ENCODE measurements at places on chromosomes 7 and 10. TPM values are rescaled to one million over a fixed set of nuclear protein-coding genes. Genes with fewer than 3 reads are reported as not detected.

The CTAGE4 gene
- 0.31 TPM for total RNA-seq

The GJD4 gene
- not detected for total RNA-seq

The ZNF853 gene
- 5.8 TPM for total RNA-seq

The C1GALT1 gene
- 16.9 TPM for total RNA-seq

The LRMDA gene
- 87.8 TPM for total RNA-seq

The SEMA3C gene
- total RNA-seq, result 20.5 TPM

The ACHE gene
- 0.32 TPM for total RNA-seq

The FOXI2 gene
- not detected for total RNA-seq

The PLEKHS1 gene
- not detected for total RNA-seq

- H3K27ac ChIP-seq, result no peak overlapping the region
- DNase-seq, result no peak
- peaks cover 8% of the 10 kb centered on the region for H3K4me1 ChIP-seq
- H3K36me3 ChIP-seq, result no peaks in the 10 kb centered on the region
- H3K4me3 ChIP-seq, result no peak overlapping the region
Measured at GRCh38 chr7:27906385-27907091, 166.6 kb downstream of the TAX1BP1 start.

DNA sequence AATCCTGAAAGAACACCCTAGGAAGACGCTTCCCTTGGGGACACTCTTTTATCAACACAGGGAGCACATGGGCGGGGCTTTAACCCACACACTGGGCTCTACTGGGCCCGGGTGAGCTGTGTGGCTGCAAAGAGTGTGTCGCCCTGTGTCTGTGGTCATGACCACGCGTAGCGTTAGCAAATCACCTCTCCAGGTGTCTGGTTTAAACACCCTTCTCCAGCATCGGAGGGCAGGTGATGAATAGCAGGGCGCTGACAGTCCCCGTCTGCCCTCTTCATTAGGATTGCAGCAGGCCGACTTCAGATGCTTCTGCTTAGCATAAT is 127.7 kb downstream of the ADARB2 start:
- no peaks in the 10 kb centered on the region for H3K36me3 ChIP-seq
- H3K4me3 ChIP-seq, result no peak overlapping the region
- H3K4me1 ChIP-seq, result no peaks in the 10 kb centered on the region
- no peak overlapping the region for H3K27ac ChIP-seq
- DNase-seq, result no peak

DNA sequence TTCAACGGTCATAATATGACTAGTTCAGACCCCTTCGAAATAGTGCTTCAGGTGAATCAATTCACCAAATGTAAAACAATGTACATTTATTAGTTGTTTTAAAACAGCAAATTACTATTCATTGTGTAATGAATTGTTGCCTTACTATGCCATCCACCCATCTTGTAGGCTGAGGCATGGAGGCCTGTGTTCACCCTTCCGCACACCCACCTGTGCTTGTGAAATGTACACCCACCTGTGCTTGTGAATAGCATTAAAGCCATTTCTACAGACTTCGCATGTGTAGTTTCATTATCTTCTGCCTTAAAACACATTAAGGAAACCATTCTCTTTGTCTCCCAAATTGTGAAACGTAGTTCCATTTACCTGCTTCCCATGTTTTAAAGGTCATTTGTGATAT is 16.8 kb downstream of the CLRN3 start:
- H3K27me3 ChIP-seq, result no peaks in the 10 kb centered on the region
- H3K4me1 ChIP-seq, result no peaks in the 10 kb centered on the region
- H3K4me3 ChIP-seq, result no peak overlapping the region
- H3K27ac ChIP-seq, result no peak overlapping the region
- H3K36me3 ChIP-seq, result no peaks in the 10 kb centered on the region

GRCh38 chr7:144133307-144133706 is 10.3 kb downstream of the OR2A14 start:
- H3K4me3 ChIP-seq, result no peak overlapping the region
- no peak overlapping the region for H3K27ac ChIP-seq

DNA sequence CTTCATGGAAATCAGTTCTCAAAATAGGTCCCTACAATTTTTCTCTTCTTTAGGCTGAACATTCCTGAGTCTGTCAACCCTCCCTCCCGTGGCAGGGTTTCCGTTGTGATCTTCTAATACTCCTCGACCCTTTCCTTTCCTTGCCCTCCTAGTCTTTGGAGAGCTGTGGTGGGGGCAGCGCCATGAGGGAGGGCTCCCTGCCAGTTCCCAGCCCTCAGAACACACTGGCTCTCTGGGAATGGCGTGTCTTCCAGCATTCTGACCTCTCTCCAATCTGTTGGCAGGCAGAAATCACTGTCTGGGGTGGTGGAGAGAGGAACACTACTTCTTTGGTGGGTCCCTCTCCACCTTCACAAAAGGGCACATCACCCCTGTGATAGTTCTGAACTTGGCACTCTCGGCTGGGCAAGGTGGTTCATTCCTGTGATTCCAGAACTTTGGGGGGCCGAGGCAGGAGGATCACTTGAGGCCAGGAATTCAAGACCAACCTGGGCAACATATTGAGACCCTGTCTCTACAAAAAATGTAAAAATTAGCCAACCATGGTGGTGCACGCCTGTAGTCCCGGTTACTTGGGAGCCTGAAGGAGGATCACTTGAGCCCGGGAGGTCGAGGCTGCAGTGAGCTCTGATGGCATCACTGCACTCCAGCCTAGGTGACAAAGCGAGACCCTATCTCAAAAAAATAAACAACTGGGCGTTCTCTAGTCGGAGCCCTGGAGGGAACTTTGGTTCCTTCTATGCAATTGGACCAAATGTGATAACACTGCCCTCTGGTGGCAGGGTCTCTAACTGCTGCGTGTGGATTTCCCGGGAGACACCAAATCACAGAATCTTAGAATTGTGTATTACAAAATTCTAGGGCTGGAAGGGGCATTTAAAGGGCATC is 13.1 kb upstream of the ARPC1A start:
- peaks cover 8% of the 10 kb centered on the region for H3K4me1 ChIP-seq
- no peak overlapping the region for H3K27ac ChIP-seq
- no peaks in the 10 kb centered on the region for H3K36me3 ChIP-seq

DNA sequence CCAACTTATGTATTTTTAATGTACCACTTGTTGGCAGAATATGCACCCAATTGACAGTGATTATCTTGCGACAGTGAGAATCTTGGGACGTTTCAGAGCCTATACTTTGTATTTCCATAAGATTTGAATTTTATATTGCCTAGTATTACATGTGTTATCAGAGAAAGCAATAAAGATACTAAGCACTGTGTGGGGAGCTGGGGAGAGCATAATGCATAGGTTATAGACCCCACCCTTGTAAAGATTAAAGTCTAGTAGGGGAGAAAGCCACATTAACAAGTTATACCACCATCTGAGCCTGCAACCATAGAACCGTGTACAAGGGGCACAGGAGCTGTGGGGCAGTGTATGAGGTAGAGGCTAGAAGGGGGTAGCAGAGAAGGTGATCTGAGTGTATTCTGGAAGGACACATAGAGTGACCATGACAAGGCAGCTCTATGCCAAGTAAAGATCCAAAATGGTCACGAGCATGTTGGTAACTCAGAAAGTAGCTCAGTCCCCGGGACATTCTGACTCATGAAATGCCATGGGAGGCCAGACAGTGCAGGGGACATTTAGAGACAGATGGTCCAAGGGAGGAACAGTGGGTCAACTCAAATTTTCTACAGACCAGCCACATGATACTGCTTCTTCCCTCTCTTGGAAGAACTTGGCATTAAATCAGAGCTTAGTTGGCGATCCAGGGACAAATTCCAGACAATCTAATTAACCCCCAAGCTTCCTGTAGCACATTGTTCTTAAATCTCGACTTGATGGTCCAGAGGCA is 84.5 kb downstream of the ADRA2A start:
- H3K27me3 ChIP-seq, result peaks cover 7% of the 10 kb centered on the region
- DNase-seq, result no peak
- H3K4me1 ChIP-seq, result no peaks in the 10 kb centered on the region

DNA sequence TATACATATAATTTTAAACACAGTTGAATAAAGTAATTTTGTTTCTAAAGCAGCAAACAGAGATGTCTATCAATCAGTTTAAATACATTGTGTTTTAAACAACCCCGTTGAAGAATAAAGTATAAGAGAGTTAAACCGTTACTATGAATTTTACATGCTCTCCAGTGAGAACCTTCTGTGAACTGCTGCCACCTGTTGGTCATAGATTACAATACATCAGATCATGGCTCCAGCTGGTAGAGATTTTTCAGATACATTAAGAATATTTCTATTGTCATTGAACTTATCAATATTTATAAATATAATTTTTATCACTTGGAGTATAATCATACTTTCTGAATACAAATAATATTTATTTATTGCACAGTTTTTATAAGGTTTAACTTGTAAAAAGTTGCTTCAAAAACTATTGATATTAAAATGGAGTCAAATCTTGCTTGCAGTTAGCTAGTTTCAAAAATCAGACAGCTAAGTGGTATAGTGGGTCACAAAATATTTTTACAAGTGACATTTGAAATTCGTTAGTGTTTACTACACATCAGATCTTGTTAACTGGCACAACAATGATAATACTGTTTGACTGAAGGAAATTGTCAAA is 561.2 kb upstream of the PHF14 start:
- no peaks in the 10 kb centered on the region for H3K27me3 ChIP-seq
- H3K36me3 ChIP-seq, result no peaks in the 10 kb centered on the region
- no peak overlapping the region for H3K4me3 ChIP-seq
- H3K27ac ChIP-seq, result no peak overlapping the region
- peak; percentile 16 for DNase-seq

DNA sequence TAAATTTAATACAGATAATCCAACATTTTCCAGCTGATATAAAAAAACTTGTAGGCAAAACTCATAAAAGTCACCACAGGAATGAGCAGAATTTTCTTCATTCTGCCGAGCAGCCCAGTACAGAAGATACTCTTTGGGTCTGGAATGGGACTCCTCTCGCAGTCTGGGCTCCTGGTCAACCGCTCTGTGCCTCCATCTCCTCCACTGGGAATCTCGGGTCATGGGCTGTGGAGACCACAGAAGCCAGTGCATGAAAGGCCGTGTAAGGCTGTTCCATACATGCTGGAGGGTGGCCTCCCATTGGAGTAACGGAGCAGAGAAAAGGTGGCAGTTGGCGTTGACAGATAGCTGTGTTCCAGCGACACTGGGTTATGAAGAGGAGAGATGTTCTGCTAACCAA is 616.4 kb upstream of the MGMT start:
- peaks cover 7% of the 10 kb centered on the region for H3K4me1 ChIP-seq
- H3K27ac ChIP-seq, result no peak overlapping the region
- H3K27me3 ChIP-seq, result no peaks in the 10 kb centered on the region
- no peaks in the 10 kb centered on the region for H3K36me3 ChIP-seq
- DNase-seq, result no peak
- no peak overlapping the region for H3K4me3 ChIP-seq

DNA sequence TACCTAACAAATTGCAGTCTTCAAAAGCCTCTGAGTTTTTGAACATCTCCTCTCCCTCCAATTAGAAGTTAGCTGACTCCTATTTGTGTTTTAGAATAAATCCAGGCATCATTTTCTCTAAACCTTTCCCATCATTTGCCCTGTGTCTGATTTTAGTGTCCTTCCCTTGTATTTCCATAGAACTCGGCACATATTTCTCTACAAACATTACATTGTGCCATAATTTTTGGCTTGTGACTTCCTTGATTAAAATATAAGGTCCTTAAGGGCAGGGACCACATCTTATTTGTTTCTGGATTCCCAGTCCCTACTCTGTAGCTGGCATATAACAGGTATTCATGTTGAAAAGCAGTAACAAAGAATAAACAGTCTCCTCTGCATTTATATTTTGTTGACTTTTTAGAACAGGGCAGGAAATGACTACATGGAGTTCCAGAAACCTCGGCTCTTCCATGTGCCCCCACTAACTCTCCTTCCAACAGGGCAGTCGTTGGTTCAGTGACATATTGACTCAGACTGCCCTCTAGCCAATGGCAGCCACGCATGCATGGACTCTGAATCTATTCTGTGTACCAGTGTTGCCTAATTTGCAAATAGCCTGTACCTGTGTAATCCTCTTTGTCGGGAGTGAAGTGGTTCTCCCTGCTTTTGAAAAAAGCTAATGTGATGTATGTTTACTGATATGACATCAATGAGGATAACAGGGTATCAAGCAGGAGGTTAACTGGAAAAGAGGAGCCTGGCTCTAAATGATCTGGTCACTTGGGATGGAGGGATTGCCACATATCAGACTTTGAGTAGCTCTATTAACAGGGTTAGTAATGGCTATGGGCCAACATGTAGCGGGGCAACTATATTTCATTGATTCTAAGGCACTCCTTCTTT is 19.8 kb upstream of the CPN1 start:
- no peaks in the 10 kb centered on the region for H3K36me3 ChIP-seq
- no peaks in the 10 kb centered on the region for H3K4me1 ChIP-seq
- DNase-seq, result no peak
- no peaks in the 10 kb centered on the region for H3K27me3 ChIP-seq

- H3K36me3 ChIP-seq, result no peaks in the 10 kb centered on the region
- peaks cover 15% of the 10 kb centered on the region for H3K4me1 ChIP-seq
- no peak for DNase-seq
Measured at GRCh38 chr7:151730591-151730990, 146.3 kb downstream of the PRKAG2 start.

DNA sequence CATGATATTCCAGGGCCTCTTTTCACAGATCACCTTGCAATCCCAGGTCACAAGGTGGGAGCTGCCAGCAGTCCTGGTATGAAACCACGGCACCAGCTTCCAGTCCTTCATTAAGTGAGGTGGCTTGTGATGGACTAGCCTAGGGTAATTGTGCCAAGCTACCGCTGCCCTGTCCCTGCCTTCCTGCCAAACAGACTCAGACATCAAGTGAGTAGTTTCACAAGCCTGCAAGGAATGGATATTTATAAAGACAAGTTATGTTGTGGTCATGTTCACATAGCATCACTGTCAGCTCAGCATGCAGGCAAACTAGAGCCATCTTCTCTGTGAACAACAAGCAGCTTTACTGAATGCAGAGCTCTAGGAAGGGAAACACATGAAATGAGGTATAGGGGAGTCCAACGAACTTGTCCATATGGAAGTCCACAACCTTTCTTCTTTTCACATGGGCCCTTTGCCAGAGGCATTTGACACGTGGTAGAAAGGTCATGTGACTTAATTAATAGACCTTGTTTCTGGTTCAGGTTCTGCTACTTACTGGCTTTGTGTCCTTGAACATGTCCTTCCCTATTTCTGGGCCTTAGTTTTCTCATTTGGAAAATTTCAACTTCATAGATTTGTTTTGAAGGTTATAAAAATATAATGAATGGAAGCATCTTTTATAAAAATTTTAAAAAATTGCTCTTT is 1061.2 kb downstream of the KCNMA1 start:
- H3K36me3 ChIP-seq, result no peaks in the 10 kb centered on the region
- H3K27me3 ChIP-seq, result no peaks in the 10 kb centered on the region
- no peak overlapping the region for H3K4me3 ChIP-seq
- no peak for DNase-seq
- H3K27ac ChIP-seq, result no peak overlapping the region

GRCh38 chr7:121306565-121306964 is 22.2 kb upstream of the WNT16 start:
- no peak for DNase-seq
- no peaks in the 10 kb centered on the region for H3K36me3 ChIP-seq
- H3K27me3 ChIP-seq, result no peaks in the 10 kb centered on the region
- H3K4me3 ChIP-seq, result no peak overlapping the region
- H3K4me1 ChIP-seq, result no peaks in the 10 kb centered on the region

GRCh38 chr10:102153093-102153620 is 968 bp downstream of the NOLC1 start:
- H3K4me1 ChIP-seq, result peaks cover 8% of the 10 kb centered on the region
- H3K27ac ChIP-seq, result peak overlapping the region; percentile 95
- H3K36me3 ChIP-seq, result peaks cover 40% of the 10 kb centered on the region
- no peaks in the 10 kb centered on the region for H3K27me3 ChIP-seq
- H3K4me3 ChIP-seq, result no peak overlapping the region
